ENCODE measurements at places on chromosomes 13 and 19.

DNA sequence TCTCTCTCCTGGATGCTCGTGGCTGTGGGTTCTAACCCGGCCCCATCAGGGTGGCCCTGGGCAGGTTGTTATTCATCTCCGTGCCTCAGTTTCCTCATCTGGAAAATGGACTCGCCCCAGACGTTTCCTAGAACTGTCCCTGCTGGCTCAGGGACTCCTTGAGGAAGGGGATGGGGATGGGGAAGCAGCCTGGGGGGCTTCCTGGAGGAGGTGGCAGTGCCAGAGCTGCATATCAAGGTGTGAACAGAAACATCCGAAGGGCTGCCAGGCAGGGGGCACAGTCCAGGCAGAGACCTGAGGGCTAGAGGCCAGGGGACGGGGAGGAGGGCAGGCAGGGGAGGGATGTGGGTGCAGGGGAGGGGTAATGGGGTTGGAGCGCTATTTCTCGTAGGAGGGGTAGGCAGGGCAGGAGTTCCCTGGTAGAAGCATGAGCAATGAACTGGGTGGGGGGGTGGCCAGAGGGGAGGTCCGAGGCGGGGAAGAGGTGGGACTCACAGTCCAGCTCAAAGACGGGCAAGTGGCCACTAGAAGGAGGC lies 3.6 kb upstream of the ELANE start:
- DNase-seq, result no peak

- no peak for DNase-seq
These were observed 1133.5 kb downstream of the OLFM4 start for GRCh38 chr13:54162069-54162468.

- no peak for DNase-seq
These were observed 10.4 kb upstream of the RASA3 start for GRCh38 chr13:114142640-114143490.

- no peak for DNase-seq
These were observed 135.1 kb upstream of the VSTM2B start for GRCh38 chr19:29390742-29391141.

GRCh38 chr13:91988331-91988730 lies 589.9 kb downstream of the GPC5 start:
- no peak for DNase-seq

DNA sequence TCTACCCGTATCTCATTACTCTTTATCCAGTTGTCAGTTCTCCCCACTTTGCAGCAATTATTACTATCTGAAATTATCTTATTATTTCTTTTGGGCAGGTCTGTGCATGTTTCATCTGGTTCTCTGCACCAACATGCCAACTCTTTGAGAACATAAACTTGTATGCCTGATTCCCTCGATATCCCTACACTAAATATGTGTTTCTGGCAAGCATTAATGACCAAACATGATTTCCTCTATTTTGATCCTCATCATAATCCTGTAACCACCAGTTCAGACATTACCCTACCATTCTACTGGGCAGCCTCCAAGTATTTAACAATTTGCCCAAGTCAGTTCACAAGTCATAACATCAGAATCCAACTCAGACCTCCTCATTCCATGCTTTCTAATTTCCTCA lies 426.1 kb downstream of the FOXO1 start:
- no peak for DNase-seq

GRCh38 chr19:35125270-35125717 lies 9.6 kb downstream of the LGI4 start:
- no peak for DNase-seq
